ENCODE measurements at places on chromosomes 2 and 18.

DNA sequence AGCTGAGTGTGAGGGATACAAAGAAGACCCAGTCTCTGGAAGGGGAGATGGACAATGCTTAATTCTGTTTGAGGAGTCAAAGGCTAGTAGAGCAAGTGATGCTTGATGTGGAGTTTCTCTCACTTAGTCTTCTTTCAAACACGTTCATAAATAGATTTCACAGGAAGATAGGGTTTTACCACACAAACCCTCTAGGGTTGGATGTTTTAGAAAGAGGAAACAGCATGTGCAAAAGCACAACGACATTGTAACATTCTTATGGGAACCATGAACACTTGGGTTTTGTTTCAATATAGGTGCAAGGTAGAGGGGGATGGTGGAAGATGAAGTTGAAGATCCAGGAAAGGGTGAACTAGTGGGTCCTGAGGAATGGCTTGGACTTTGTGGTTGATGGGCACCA is 10.8 kb upstream of the EFEMP1 start:
- DNase-seq: no peak

DNA sequence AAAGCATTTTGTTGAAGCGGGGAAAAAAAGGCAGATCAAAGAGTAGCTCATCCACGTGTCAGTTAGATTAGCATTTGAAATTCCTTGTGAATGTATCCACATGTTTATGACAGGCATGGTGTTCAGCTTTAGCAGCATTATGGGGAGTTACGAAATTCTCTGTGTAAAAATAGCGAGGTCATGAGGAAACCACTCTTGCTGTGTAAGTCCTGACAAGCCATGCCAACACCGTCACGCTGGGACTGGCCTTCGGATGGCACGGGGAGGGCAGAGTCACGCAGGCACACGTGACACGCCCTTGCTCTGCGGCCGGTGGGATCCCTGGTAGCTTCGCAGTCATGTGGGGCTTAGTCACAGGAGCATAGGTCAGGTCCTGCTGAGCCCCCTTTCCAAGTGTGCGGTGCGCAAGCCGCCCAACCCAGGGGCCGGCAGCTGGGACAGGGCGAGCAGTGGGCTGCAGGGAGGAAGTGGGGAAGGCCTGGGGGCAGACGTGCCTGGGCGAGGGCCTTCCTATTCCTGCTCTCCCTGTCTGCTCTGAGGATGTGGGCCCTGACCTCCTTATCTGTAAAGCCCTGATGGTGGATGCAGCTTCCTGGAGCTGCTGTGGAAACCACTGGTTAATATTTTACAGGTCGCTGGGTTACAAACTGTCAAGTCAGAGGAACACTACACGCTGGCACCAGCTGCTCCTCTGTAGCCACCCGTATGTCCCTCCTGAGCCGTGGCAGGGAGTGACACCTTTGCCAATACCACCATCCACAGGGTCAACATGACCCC is 18.0 kb downstream of the MBP start:
- peak; percentile 84 for DNase-seq

- DNase-seq: no peak
Measured at GRCh38 chr2:128357506-128358370, 39.1 kb upstream of the HS6ST1 start.

GRCh38 chr2:240298117-240298790 is 137.2 kb upstream of the GPC1 start:
- DNase-seq: no peak

DNA sequence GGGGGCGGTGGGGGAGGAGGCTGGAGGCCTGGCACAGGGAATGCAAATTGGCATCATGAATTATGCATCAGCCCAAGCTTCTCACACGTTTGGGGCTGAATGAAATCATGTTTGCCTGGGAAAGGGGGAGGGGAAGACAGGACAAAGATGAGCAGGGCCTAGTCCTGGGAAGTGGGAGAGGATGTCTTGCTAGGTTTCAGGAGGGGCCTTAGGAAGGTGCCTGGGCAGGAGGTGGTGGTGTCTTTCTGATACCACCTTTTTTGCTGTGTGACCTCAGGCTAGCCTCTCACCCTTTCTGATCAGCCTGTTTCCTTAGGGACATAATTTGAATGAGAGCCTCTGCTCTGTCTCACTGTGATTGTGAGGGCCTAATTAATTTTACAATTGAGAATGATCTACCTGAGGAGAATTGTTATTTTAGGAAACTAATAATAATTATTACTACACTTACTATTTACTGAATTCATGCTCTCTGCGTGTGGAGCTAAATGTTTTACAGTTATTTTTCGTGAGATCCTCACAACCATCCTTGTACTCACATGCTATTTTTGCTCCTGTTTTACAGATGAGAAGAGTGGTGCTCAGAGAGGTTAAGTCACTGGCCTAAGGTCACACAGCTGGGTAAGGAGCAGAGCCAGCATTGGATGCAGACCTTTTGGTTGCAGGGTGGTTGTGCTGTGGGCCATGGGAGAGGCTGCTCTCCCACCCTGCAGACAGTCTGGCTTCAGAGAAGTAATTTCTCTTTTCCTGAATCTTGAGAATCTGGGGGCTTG is 39.6 kb downstream of the INHBB start:
- DNase-seq: no peak
